ENCODE measurements at places on chromosomes 1 and 21.
A peak's percentile ranks its signal among the peaks of the same experiment; 100 is the strongest.

- DNase-seq: no peak
Measured at GRCh38 chr1:207519505-207520399, 23.8 kb downstream of the CR1 start.

- no peak for DNase-seq
Measured at GRCh38 chr1:59025898-59026426, 242.1 kb upstream of the JUN start.

DNA sequence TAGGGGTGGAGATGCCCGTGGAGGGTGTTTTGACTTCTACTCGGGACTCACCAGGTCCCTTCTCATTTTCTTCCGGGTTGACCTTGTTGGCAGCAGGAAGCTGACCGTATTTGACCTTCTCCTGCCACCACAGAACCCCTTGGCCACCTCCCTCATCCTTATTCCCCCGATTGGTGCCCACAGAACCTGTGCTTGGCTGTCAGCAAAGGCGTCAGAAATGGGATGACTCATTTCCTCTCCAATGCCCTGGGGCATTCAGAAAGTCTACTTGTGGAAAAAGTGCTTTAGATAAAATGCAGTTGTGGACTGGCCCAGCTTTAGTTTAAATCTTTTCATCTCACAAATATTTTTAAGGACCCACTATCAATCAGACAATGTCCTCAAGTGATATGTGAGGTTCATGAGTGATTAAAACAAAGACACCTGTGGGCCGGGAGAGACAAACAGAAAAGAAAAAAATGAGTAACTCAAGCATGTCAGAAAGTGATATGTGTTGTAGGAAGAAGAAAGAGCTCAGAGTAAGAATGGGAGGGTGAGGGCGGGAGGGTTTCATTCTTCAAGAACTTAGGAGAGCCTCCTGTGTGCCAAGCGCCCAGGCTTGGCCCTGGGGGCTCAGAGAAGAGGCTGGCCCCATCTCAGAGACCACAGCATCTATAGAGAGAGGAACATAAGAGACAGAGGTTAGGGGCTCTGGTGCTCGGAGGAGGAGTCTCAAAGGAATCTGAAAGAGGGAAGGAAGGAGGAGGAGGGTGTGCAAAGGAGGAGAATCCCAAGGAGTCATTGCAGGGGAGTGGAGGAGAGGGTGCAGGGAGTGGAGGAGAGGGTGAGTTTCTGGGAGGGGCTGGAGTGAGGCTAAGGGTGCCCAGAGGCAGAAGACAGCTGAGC is 221.6 kb upstream of the VAMP3 start:
- DNase-seq: peak; percentile 28

DNA sequence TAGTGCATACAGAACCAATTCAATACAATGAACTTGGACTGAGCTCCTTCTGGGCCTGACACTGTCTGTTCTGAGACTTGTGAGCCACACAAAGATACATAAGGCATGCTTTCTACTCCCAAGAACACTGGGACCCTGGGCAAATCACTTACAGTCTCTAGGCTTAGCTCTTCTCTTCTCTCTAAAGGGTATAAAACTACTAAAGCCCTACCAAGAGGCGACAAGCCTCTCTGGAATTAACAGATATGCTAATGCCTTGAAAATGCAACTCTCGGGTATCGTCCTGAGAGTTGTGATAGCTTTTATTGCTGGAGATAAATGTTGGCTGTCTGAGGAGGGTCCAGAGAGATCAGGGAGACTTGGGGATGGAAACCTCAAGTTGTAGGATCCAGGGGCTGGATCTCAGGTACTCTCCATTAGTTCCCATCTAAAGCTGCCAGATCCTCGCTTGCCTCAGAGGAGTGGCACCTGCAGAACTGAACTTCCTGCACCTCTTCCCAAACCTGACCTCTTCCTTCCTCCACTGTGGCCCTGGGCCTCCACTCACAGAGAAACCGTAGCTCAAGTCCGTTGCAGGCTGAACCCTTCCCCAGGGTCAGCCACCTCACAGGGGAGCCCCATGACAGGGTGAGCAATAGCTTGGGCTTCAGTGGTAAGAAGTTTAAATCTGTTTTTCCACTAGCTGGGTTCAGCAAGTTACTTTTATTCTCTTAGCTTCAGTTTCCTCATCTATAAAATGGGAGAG is 11.5 kb upstream of the CFAP45 start:
- no peak for DNase-seq

DNA sequence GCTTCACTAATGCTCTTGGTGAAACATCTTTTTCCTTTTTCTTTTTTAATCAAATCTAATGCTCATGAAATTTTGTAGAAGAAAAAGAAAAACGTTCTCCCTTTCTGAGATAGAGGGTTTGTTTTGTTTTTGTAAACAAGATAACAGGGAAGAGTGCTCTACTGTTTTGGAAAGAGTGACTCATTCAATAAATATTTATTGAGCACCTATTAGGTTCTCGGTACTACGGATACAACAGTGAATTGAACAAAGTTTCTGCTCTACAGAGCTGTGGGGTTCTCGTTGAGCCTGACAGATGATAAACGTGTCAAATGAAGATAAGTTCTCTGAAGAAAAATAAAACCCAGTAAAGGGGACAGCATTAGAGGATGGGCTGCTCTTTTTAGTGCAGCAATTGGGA is 7.0 kb downstream of the PGM1 start:
- no peak for DNase-seq

DNA sequence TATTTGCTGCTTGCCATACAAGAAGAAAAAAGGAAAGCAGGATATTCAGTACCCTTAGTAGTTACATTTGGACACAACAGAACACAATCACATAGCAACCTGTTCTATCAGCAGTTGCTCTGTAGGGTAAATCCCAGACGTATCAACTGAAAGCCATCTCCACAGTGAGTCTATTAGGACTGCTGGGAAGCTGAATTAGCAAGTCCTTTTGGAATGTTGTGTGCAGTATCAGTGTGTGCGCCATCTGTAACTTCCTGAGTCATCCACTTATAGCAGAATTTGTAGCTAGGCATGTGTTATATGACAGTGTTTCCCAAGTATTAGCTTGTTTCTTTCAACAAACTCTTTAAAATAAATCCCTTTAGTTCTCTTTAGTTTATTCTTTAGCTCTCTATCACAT is 21.3 kb downstream of the CCDC30 start:
- DNase-seq: no peak

DNA sequence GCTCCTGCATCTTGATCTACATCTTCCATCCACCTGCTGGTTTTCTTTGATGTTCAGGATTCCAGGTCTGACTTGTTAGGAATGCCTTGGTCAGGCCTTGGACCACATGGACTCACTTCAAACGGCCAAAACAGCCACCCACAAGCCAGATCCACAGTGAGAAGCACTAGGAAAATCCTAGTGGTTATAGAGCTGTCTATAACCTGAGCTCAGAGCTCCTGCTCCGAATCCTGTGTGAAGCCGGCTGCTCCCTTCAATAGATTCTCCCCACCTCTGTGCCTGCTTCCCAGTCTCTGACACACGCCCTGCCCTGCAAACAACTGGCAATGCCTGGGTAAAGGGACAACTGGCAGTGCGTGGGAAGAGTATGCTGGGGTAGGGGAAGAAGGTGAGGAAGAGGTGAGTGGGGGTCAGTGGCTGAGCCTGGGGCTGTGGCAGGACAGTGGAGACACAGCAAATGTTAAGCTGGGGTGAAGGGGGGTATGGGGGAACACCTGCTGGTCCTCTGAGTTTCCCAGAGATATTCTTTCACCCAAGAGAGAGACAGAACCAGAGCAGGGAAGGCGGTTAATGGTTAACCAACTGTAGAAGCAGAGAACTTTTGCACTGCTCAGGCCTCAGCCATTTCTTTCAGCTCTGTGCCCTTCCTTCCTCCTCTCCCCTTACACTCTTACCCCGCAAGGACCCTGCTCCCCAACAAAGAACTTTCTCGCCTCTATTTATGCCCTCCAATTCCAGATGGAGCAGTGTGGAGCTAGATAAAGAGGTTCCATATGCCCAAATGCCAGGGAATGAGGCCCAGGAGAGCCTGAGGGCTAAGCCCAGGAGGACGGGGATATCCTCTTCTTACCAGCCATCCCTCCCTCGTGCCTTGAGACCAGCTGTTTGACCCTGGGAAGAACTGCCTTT is 4.5 kb downstream of the PLXNA2 start:
- DNase-seq: no peak

DNA sequence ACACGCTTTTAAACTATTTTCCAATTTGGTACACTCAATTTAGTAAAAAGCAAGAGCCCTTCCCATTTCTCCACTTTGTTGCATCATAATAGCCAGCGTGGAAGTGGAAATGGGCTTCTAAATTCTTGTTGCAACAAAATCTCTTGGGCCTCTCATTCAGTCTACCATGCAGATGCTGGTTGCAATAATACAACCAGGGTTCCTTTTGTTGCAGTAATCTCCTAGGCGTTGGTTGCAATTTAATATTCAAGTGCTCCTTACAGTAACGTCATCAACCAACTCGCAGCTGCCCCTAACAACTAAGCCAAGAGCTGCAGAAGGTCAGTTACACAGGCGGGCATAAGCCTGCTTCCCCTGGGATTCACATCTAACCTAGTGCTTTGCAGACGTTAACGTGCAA is 2.7 kb upstream of the HDGF start:
- no peak for DNase-seq

GRCh38 chr1:168001213-168001612 is 64.3 kb upstream of the MPC2 start:
- DNase-seq: no peak

DNA sequence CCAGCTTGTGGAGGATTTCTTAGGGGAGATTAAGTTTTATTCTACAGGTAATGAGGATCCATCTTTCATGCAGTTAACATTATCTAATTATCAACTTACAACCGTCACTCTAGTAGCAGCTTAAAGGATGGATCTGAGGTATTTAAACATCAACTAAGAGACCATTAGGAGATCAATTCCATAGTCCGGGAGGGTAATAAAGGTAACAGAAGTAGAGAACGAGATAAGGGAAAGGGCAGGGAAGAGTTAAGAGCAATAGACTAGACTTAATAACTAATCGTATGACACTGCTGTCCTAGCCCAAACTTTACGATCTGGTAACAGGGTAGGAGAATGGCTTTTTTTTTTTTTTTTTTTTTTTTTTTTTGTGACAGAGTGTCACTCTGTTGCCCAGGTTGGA is 19.5 kb upstream of the CCDC17 start:
- DNase-seq: no peak

DNA sequence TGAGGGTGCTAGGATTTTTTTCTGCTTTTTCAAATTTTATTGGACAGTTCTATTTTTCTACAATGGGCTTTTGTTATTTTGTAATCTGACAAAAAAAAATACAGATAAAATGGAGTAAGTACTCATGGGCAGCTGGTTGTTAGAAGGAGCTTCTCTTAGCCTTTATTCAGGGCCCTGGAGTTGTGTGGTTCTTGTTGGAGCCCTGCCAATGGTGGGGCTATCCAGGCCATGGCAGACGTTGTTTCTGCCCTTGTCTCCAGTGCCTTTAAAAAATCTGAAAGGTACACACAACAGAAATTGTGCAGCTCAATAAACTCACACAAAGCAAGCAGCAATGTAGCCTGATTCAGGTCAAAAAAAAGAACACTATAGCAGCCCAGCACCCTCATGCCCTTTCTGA is 153.5 kb upstream of the GALNT2 start:
- DNase-seq: no peak

DNA sequence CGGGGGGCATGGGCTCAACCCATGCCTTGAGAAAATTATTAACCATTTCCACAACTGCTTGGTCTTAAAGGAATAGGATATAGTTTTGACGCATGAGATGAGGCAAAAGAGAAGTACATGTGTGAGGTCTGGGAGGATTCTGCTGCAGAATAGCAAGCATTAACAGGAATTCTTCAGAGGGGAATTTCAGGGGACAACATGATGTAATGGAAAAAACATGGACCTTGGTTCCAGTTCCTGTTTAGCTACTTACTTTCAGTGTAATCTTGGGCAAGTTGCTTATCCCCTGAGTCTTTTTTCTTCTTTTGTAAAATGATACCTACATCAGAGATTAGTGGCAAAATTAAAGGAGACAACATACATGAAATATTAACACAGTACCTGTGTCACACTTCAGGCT is 85.6 kb downstream of the PRRX1 start:
- DNase-seq: no peak

GRCh38 chr1:6391951-6392808 is 1.4 kb downstream of the ACOT7 start:
- DNase-seq: peak; percentile 4

GRCh38 chr1:234214129-234214910 is 158.9 kb upstream of the COA6 start:
- peak; percentile 23 for DNase-seq

GRCh38 chr1:8525216-8525557 is 207.3 kb downstream of the SLC45A1 start:
- DNase-seq: no peak

- DNase-seq: no peak
Measured at GRCh38 chr1:69167876-69168275, 399.8 kb upstream of the LRRC7 start.

GRCh38 chr1:53089478-53090226 is 27.6 kb downstream of the PODN start:
- DNase-seq: no peak

GRCh38 chr1:113219377-113219776 is 146.4 kb downstream of the LRIG2 start:
- no peak for DNase-seq

GRCh38 chr1:187396226-187396625 is 567.5 kb downstream of the PLA2G4A start:
- no peak for DNase-seq

- DNase-seq: no peak
Measured at GRCh38 chr1:66371233-66372005, 162.5 kb upstream of the SGIP1 start.

DNA sequence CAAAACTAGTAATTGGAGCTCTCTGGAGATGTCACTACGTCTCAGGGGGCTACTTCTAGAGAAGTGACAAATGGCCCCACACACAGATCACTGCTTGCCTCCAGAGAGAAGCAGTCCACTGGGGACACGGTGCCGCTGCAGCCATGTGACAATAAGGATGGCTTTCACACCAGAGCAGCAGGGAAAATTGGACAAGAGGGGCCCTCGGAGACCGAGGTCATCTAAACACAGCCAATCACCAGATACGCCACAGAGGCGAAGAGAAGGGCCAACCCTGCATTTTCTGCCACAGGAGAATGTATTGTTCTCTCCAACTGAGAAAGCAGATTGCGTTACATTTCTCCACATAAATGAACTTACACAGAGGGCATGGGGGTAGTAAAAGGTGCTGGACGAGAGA is 51.2 kb upstream of the TIAM1 start:
- no peak for DNase-seq

All from stimulated activated CD4-positive, alpha-beta T cell treated with anti-CD3 and anti-CD28 coated beads, TNF-alpha, amount 100 ng/mL, for 48 hours (primary cell).